Stimulated activated memory B cell treated with anti-CD40 and anti-IgM and Interleukin-4, amounts not matched to agents 10 μg/mL and 1 μg/mL and 100 μg/mL, for 72 hours (primary cell): ENCODE measurements at places on chromosomes 5 and 9.

- ATAC-seq: no peak
Measured at GRCh38 chr5:169732841-169733240, 95.8 kb downstream of the DOCK2 start.

DNA sequence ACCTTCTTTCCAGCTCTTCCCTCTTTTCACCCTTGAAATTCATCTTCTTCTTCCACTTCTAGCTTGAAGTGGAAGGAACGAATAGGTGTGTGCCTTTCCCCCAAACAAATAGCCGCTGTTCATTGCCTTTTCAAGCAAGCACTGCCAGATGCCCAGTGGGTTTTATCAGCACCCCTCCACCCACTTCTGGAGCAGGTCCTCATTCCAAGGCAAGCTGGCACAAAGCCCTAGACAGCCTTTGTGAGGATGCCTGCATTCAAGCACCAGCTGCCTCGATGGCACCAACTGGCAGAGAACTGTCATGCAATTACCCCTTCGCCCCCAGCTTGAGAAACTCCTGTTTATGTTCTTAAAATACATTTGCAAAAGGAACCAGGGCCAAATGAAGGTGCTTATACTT is 36.5 kb downstream of the SERINC5 start:
- no peak for ATAC-seq

- ATAC-seq: no peak
Measured at GRCh38 chr5:84622461-84622860, 237.8 kb upstream of the EDIL3 start.

GRCh38 chr5:90477073-90477472 is 2.4 kb downstream of the POLR3G start:
- ATAC-seq: no peak

DNA sequence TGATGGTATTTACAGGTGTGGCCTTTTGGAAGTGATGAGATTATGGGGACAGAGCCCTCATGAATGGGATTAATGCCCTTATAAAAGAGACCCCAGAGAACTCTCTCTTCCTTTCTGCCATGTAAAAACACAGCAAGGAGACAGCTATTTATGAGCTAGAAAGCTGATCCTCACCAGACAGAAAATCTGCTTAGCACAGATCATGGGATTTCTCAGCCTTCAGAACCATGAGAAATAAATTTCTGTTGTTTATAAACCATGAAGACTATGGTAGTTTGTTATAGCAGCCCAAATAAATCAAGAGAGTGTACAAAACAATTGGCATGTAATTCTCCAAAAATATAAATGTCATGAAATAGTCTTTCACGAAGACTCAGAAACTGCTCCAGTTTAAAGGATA is 211.0 kb downstream of the PDE4D start:
- no peak for ATAC-seq

- ATAC-seq: peak; percentile 20
Measured at GRCh38 chr5:88659529-88660263, 223.3 kb downstream of the MEF2C start.

DNA sequence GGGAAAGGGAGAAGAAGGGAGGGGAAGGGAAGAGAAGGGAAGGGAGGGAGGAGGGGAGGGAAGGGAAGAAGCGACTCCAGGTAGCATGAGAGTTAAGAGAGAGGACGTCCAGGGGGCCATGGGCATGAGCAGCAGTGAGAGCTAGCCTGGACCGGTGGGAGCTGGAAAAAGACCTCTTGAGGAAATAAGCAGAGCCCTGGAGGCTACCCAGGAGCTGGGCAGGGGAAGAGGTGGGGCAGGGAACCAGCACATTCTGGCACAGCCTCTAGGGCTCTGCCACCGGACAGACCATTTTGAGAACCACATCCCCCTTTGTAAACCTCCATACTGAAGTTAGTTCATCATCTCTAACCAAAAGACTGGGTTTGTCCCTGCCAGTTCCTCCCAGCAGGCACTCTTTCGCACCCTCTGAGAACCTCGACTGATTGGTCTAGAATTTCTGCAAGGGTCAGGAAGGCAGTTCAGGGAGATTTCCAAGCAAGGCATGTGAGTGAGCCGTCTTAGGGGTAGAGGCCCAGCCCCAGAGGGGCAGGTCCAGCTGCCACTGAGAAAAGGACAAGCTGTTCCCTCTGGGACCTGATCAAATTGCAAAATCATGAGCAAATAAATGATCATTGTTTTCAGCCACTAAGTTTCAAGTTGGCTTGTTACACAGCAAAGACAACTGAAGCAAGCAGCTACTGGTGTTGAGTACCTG is 11.6 kb downstream of the NAIF1 start:
- ATAC-seq: no peak

DNA sequence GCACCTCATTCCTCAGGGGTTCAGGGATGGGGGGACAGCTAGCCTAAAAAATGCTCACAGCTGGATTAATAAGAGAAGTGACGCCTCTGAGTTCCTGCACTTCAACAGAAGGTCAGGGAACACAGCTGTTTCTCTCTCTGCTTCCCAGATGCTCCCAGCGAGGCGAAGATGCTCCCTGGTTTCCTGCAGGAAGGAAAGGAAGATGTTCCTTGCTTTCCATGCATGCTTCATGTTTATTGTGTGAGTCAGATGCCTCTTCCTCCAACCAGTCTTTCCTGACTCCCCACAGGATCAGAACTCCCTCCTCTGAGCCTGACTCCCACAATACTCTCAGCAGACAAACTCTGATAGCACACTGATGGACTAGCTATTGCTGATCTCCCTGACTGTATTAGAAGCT is 71.9 kb downstream of the MFAP3 start:
- ATAC-seq: no peak
